Suppressor macrophage treated with lipopolysaccharide for 1 hour (primary cell): ENCODE measurements at places on chromosomes 7 and 10.
A peak's percentile ranks its signal among the peaks of the same experiment; 100 is the strongest.

DNA sequence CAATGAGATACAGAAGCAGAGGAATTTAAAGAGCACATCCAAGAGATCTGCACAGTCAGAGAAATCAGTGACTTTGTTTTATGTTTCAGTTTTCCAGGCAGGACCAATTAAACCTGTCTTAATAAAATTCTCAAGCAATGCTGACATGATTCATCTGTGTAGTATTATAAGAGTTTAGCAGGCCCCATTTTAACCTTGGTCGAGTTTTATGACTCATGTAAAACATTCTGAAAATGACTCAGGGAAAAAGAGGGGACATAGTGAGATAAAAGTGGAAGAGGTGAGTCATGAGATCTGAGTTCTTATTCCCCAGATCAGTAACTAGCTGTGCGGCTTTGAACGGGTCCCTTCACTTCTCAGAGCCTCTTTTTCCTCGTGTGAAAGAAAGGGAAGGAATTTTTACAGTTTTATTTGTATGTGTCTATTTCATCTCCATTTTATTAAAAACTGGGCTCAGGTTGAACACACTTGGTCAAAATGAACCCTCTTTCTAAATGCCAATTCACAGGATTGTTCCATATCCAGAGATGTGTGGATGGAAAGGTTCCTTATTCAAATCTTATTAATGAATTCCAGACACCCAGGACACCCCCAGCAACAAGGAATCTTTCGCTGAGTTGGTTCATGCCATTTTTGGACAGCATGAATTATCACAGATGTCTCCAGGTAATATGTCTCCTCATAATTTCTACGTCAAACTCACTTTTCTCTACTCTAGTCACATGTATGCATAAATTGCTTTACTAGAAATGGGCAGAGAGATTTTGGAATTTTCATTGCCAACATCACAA lies 143.2 kb downstream of the JAZF1 start:
- peak; percentile 88 for DNase-seq

GRCh38 chr10:16316733-16317390 lies 119.9 kb upstream of the PTER start:
- DNase-seq = no peak

DNA sequence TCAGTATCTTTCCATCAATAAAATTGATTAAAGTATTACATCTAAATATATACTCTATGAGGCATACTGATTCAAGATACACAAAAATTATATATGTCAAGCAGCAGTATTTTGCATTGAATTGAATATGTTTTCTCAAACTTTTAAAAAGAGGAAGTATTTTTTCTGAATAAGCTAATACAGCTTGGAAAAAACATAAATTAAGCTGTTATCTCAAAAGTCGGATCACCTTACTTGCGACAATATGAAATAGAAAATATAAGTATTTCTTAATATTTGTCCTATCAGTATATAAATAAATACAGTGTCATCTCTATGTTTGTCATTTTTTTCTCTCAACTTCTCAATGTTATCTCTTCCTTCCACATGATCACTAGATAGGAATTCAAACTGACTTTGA lies 139.3 kb downstream of the MBL2 start:
- no peak for DNase-seq

GRCh38 chr10:92880233-92880861 lies 32.0 kb downstream of the EXOC6 start:
- peak; percentile 66 for DNase-seq

DNA sequence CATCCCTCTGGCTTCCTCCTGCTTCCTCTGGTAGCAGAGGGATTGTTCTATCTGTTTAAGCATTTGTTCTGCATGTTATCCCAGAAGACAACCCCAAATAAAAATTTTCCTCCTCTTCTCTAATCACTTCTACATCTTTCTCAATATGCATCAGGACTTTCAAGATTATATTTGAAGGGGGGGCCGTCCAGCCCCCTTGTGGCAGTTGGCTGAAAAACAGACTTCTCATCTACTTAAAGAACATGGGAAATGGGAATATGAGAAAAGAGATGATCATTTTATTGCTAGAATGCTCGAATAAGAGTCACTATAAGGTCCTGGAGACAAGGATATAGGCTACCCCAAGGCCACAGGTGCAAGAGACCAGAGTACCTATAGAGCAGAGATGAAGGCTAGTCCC lies 466.0 kb downstream of the REEP3 start:
- DNase-seq = no peak

GRCh38 chr7:15650787-15651186 lies 35.7 kb downstream of the MEOX2 start:
- no peak for DNase-seq

- no peak for DNase-seq
These were observed 1.0 kb downstream of the CPED1 start for GRCh38 chr7:120989257-120990220.

GRCh38 chr10:62460393-62460792 lies 86.2 kb downstream of the ZNF365 start:
- no peak for DNase-seq

DNA sequence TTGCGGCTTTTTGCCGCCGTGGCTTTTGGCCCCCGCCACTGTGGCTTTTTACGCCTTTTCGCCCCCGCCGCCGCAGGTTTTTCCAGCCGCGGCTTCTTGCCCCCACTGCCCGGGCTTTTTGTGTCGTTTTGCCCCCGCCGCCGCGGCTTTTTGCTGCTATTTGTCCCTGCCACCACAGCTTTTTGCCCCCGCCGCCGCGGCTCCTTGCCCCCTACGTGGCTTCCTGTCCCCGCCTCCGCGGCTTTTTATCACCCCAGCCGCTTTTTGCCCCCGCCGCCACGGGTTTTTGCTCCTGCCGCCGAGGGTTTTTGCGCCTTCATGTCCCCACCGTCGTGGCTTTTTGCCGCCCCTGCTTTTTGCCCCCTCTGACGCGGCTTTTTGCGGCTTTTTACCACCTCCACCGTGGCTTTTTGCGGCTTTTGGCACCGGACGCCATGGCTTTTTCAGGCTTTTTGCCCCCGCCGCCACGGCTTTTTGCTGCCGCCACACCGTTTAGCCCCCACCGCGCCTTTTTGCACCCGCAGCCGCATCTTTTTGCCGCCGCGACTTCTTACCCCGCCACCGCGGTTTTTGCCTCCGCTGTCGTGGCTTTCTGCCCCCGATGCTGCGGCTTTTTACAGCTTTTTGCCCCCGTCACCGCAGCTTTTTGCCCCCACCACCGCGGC lies 637.0 kb downstream of the ZNF716 start:
- DNase-seq = no peak

DNA sequence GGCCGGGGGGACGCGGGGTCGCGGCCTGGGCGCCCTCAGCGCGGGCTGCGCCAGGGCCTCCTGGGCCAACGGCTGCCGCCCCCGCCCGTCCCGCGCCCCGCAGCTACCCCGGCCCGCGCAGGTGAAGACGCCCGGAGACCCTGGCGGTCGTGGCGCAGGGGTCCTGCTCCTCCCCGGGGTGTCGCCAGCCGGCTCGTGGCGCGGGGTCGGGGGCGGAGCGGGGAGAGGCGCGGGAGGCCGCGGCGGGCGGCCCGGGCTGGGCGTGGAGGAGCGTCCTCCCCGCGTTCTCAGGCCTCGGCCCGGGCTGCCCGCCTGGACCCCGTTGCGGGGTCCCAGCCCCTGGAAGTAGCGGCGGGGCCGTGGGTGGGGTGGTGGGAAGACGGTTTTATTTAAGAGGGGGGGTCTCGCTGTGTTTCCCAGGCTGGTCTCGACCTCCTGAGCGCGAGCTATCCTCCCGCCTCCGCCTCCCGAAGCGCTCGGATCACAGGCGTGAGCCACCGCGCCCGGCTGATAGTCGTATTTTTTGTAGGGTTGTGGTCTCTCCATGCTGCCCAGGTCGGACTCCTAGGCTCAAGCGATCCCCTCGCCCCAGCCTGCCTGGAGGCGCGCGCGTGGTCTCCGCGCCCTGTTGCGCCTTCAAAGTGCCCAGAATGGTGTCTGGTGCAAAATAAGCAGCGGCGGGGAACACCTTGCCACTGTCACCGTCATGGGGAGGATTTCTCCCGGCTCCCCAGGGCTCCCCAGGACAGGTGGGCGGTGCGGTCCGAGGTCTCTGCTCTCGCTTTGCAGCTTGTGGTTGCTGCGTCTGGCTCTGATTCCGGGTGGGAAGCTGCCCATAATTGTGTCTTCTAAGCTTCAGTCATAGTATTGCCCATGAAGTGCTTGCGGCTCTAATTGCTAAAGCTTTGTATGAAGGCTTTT lies 15.3 kb upstream of the SUN1 start:
- DNase-seq = no peak

DNA sequence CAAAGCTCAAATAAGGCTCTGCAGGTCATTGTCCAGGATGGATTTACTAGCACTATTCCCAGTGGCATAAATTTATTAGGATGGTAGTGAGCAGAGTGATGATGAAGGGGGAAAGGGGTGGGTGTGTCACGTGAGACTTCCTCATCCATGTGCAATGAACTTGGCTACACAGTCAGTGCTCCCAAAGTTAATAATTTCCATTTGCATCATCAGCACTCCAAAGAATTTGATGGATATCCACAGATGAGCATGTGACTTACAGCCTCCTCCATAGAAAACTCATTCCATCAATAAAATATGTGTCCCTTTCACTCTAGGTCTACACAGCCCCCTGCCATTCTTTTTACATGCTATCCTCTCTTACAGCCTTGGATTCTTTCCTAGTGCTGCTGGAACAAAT lies 142.6 kb upstream of the PLPP4 start:
- no peak for DNase-seq

DNA sequence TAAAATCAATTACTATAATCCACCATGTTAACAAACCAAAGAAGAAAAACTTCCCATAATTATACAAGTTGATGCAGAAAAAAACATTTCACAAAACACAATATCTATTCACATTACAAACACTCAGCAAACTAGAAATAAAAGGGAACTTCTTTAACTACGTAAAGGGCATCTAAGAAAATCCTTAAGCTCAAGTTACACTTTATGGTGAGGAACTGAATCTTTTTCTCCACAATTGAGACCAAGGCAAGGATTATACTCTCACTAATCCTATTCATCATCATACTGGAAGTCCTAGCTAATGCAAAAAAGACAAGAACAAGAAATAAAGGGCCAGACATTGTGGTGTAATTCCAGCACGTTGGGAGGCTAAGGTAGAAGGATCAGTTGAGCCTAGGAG lies 159.9 kb downstream of the ZNF365 start:
- peak; percentile 55 for DNase-seq

DNA sequence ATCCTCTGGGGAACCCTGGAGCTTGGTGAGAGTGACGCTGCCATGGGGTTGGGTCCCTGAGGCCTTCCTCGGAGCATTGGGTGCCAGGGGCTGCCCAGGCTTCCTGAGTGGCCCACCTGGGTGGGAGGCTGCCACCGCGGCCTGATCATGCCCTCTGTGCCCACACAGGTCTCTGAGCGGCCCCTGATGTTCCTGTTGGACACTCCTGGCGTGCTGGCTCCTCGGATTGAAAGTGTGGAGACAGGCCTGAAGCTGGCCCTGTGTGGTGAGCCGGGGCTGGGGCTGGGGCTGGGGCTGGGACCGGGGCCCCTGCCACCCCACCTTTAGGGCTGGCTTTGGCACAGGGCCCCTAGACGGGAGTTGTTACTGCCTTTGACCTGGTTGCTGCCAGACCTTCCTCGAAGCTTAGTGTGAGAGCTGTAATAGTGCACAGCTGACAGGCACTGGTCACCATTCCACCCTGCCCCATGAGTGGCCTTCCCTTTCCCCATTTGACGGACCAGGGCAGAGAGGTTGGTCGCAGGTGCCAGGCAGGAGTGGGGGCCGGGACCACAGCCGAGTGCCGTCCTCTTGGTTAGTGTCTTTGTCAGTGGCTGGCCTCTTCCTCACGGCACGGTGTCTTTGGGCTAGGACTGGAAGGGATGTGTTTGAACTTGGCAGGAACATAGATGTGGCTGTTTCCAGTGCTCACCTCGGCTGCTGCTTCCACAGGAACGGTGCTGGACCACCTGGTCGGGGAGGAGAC lies 8.2 kb downstream of the MTG1 start:
- DNase-seq = no peak
